ENCODE measurements at places on chromosomes 11 and 22. TPM values are rescaled to one million over a fixed set of nuclear protein-coding genes. Genes with fewer than 3 reads are reported as not detected.

The SLC25A1 gene
- total RNA-seq = 38.8 TPM

The GAB4 gene
- total RNA-seq = not detected

The APOL3 gene
- total RNA-seq = 11.4 TPM

The ALDH3B1 gene
- 5.8 TPM for total RNA-seq

The KRTAP5-8 gene
- not detected for total RNA-seq

The FOLR2 gene
- total RNA-seq = 11.8 TPM

The CRYBA4 gene
- total RNA-seq = 3,745 TPM

The TRMU gene
- 53.7 TPM for total RNA-seq

The BEST1 gene
- total RNA-seq = 66.5 TPM

The MMP3 gene
- not detected for total RNA-seq

The KRTAP5-1 gene
- total RNA-seq = not detected

The C11orf91 gene
- not detected for total RNA-seq

The CREB3L1 gene
- total RNA-seq = 35.6 TPM

The FOLR1 gene
- total RNA-seq = 4.8 TPM

The SHISAL1 gene
- total RNA-seq = 6.3 TPM

The DDX25 gene
- total RNA-seq = 5.6 TPM

The DUSP8 gene
- total RNA-seq = 10.9 TPM

The MS4A3 gene
- 2.3 TPM for total RNA-seq
